CMK (cell line): ENCODE measurements at places on chromosomes 11 and 22.

GRCh38 chr22:49628391-49629260, 199.0 kb downstream of the BRD1 start:
- no peak for DNase-seq

GRCh38 chr22:37981282-37982011, 2.9 kb downstream of the SOX10 start:
- DNase-seq: no peak

- DNase-seq: no peak
Observed at GRCh38 chr22:22681221-22681739, 36.9 kb downstream of the GGTLC2 start.

DNA sequence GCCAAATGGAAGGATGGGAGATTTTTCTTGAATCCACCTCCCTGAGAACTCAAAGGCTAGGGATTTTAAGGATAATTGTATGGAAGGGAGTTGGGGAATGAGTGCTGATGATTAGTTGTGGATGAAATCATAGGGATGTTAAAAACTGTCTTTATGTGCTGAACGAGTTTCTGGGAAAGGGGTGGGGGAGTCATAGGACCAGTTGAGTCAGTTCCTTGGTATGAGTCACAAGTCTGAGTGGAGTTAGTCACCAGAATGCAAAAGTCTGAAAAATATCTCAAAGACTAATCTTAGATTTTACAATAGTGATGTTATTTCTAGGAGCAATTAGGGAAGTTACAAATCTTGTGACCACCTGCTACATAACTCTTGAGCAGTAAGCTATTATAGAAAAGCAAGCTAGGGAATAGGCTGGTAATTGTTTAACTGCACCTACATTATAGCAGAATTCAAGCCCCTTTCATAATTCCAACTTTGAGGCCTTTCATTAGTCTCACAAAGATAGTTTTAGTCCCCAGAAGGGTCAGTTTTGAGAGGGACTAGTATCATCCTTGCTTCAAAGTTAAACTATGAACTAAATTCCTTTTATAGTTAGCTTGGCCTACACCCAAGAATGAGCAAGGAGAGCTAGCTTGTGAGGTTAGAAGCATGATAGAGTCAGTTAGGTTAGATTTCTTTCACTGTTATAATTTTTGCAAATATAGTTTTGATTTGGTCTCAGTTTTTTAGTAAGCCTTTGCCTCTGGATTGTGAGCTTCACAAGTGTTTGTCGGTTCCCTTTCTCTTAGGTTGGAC, 668.0 kb downstream of the ETS1 start:
- no peak for DNase-seq

GRCh38 chr22:37768273-37768672, 39.5 kb upstream of the GCAT start:
- DNase-seq: no peak
